ENCODE measurements at places on chromosomes 11 and 22.

DNA sequence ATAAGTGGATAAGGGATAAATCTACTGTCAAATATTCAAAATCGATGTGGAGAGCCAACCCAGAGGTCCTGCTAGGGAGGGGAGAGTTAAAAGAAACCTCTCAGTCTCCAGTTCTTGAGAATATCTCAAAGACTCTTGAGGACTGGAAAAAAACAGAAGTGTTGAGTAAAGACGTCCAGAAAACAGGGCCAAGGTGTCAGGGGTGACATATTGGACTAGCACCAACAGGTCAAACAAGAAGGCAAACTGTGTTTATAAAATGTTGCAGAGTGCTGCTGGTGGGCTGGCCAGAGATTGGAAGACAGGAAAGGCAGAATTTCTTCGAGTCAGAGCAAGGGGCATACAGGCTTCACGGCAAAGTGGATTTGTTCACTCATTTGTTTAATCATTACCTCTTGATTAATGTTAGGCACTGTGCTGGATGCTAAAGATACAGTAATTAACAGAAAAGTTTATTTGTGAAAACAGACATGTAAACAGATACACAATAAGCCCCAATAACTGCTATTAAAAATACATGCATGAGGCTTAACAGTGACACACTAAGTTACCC lies 33.7 kb upstream of the SMPD1 start:
- no peak for DNase-seq

GRCh38 chr11:57288771-57289579 lies 35.8 kb downstream of the TNKS1BP1 start:
- no peak for DNase-seq

DNA sequence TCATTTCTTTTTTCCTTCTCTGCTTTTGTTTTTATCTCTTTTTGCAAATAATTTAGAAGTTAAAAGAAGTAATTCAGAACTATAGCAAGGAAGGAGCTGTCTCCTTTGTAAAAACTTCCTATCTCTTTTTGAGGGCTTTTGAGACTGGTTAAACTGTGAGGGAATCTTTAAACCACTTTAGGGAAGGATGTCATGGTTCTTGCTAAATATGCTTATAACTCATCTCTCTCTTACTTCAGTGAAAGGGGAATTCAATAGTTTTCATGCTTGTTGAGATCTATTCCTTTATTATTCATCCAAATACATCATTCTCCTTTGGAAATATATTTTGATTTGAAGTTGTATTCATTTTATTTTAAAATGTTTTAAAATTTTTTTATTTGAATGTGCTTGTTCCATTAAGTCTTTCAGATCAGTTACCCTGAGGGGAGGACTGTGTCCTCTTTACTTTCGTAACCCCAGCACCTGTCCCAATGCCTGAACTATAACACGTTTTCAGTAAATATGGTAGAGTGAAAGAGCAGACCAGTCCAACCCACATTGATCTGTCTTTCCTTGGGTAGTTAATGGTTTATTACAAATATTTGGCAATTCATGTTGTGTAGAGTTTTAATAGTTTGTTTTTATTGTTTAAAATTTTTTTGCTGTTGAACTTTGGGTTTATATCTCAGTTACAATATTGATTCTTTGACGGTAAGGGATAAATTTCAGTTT lies 27.5 kb downstream of the AMOTL1 start:
- DNase-seq = no peak

DNA sequence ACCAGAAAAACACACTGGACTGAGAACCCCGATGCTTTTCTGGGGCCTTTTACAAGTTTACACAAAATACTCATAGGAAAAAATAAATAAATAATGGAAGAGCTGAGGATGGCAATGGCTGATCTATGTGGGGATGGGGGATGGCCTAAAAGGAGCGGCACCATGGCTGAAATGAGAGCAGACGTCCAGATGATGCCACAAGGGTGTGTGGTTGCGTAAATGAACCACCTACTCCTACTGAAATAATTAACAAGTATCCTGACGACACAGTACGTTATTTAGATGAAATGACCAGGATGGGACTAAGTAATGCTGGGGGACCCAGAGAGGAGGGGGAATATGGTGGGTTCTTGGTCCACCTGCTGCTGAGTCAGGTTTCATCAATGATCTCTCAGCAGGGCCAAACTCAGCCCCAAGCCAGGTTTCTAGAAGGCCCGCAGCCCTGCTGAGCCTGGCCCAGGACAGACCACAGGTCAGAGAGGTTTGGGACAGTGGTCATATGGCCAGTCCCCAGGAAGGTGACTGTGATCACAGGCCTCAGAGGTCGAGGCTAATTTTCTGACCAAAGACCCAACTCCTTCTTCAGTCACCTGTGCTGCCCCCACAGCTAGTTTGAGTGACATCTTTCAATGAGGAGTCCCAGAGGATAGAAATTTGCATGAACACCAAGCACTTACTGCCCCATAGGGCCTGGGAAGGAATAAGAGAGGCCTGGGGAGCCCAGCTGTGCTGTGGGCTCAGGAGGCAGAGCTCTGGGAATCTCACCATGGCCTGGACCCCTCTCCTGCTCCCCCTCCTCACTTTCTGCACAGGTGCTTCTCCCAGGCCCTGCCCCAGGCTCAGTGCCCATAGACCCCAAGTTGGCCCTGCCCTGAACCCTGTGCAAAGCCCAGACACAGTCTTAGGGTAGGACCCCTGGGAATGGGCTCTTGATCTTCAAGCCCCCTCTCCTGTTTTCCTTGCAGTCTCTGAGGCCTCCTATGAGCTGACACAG lies 76.3 kb upstream of the IGLL5 start:
- no peak for DNase-seq

DNA sequence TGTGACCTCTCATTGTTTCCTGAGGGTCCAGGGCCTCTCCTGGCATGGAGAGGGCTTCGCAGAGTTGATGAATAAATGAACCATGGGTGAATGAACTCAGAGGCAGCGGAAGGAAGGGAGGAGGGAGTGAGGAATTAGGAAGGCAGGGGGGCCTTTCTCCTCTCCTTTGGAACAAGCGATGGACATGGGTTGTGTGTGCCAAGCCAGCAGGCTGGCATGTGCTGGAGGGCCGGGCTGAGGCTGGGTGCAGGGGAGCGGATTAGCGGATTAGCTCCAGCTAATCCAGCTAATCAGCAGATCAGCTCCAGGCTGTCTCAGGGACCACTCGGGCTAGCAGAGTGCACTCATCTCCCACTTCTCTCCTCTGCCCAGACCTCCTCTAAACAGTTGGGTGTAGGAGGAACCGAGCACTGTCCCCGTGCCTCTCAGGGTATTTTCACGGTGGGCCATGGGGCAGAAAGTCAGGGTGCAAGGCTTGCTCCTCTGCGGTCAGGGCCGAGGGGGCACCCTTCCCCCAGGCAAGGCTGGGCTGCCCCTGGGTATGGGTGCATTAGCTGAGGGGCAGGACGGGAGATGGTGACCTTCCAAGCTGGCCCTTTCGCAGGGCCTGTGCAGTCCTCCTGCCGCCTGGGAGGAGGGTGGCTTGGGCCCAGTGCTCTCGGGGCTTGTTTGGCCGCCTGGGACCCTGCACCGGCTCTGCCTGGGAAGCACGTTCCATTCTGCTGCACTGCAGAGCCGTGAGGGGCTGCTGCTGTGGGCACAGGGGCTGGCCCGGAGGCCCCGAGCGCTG lies 120.3 kb upstream of the B3GAT1 start:
- no peak for DNase-seq

DNA sequence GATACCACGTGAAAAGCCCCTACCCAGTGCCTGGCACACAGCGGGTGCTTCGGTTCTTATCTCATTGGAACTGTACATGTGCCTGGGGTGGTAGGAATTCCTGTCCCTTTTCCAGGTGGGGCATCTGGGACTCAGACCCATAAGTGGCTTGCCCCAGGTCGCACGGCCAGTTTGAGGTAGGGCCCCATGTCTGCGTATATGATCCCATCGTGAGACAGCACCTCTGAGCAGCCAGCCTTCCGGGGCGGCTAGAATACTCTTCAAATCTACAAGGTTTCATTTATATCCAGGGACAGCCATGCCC lies 33.5 kb upstream of the SMIM38 start:
- DNase-seq = no peak

DNA sequence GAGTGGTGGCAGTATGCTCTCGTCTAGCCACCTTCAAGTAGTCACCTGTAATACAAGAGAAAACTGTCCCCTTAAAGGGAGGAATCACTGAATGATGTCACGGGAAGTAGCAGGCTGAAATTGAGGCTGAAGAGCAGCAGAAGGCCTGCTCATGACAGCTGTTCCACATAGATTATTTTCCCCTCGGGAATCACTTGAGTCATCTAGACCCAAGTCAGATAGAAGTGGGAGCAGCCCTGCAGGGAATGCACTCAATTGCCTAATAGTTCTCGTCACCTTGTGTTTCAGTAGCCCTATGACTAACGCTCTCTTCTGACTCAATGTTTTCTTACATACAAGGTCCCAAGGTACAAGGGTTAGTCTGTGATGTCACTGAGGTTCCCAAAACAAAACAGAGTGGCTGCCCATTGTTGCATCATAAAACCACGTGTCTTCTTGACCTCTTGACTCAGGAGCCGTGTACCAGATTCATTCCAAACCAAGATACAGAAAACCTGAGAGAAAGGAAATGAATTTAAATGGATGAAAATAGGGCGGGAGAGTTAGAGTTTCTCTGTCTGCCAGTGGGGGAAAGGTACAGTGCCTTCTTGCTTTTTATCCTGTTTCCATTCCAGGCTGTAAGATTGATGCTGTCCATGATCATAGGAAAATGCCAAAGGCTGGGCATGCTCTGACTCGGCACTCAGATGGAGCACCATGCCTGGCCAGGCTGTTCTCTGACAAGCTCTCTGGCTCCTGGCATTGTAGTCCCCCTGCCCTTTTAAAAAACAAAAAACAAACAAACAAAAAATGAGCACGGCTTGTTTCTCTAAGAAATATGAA lies 21.6 kb upstream of the C11orf96 start:
- DNase-seq = no peak

DNA sequence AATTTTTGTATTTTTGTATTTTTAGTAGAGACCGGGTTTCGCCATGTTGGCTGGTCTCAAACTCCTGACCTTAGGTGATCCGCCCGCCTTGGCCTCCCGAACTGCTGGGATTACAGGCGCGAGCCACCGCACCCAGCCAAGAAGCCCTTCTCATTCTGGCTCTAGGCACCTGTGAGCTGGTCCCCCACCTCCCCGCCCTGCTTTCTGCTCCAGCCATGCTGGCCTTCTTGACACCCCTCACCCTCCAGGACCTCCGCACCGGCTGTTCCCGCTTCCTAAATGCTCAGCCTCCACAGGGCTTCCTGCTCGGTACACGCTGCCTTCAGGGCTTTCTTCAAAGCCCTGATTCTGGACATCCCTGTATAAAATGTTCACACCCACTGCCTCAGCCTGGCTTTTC lies 5.5 kb upstream of the FXYD2 start:
- no peak for DNase-seq

DNA sequence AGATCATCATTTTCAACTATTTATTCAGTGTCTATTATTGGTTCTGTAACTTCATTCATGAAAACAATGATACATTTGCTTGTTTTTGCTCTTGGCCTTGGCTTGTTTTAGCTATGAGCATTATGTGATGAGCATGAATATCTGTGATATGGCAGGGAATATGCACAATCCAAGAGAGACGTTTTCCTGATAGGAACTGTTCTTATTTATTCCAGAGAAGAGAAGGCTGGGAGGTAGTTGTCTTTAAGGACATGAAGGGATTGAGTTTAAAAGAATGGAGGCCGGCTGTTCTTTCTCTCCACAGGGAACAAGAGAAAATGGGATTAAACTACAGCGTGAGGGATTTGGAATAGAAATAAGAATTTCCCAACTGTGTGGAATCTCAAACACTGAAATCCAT lies 30.3 kb downstream of the BLID start:
- no peak for DNase-seq

DNA sequence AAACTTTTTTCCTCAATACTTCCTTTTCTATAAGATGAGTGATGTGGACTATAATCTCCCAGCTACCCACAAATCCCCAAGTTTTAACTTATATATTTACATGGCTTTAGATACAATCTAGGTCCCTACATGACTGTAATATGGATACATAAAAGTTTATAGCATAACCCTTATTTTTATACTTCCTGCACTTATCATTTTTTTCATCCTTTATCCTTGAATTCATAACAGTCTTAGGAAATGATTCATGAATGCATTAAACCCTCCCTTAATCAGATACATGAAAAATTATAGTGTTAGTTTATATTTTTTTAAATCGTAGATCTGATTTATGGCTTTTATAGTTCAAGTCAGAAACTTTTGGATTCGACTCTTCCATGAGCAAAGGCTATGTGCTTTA lies 195.8 kb downstream of the MAML2 start:
- no peak for DNase-seq

DNA sequence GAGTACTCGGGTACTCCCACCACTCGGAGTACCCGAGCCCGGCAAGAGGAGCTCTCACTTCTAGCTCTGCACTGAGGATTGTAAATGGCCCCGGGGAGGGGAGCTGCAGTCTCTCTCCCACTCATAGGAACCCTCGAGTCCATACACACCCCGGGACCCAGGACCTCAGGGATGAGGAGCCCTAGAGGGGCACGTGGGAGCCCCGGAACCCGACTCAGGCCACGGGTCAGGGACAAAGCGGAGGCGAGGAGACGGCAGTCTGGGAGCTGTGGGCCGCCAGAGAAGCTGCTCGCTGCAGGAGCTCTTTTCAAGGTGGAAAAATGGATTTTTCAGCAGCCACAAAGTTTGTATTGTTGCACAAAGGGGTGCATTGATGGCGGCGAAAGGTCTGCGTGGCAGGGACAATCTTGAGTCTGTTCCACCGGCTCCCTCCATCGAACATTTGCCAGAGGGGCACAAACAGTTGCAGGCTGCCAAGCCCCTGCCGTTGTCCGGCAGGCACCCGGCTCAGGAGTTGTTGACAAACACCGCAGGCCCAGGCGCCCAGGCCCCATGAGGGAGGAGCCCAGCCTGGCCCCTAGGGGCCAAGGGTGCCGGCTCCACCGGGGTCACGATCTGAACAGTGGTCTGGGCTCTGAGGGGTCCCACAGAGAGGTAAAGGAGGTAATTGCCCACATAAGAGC lies 5.7 kb upstream of the FLI1 start:
- DNase-seq = no peak

GRCh38 chr11:73783483-73784020 lies 4.1 kb upstream of the MRPL48 start:
- DNase-seq = no peak

DNA sequence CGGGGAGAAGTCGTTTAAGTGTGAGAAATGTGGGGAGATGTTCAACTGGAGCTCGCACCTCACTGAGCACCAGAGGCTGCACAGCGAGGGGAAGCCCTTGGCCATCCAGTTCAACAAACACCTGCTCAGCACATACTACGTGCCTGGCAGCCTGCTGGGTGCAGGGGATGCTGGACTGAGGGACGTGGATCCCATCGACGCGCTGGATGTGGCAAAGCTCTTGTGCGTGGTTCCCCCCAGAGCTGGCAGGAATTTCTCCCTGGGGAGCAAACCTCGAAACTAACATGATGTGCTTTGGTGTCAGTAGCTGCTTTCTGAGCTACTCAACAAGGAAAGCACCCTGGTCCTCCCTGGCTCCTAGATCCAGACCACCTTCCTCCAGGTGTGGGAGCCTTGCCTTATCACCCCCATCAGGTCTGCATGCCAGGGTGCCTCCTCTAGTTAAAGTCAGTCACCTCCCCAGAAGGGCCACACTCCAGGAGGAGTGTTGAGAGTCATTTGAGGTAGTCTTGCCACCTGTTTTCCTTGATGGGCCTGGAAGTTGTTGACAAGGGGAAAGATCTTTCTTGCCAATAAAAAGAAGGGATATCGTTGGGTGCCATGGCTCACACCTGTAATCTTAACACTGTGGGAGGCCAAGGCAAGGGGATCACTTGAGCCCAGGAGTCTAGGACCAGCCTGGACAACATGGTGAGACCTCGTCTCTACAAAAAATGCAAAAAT lies 12.9 kb downstream of the ZNF74 start:
- no peak for DNase-seq

- no peak for DNase-seq
These were observed 15.0 kb upstream of the GNB1L start for GRCh38 chr22:19869497-19870152.

GRCh38 chr11:67301951-67302516 lies 1.3 kb upstream of the SSH3 start:
- DNase-seq = no peak
